Kidney (tissue), 22 donors: ENCODE measurements at places on chromosomes 4 and X.

- no peak for DNase-seq
Observed at GRCh38 chrX:13123857-13124345, 79.5 kb upstream of the FAM9C start.

DNA sequence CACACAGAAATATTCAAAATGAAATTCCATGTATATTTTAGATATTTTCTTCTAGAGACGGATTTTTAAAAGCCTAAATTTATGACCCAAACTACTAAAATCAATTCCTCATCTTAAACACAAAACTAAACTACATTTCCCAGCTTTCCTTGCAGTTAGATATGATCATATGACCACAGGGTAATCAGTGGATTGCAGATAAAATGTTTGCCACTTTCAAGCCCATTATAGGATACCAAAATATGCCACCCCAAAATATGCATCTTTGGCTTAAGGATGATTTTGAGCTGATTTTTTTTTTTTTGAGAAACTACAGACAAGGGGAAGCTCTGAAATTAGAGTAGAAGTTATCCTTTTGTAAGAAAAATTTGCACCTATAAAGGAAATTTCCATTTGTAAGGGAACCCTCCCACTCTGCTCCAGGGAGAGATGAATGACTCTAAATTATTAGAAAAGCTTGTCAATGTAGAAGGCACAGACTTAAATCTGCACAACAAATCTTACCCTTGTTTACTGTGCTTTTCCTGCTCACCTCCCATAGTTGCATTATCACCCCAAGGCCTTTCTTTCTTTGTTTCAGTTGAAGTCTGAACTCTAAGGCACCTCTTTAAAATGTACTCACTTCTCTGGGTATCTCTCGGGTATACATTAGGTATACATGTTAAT is 503.0 kb downstream of the PDHA2 start:
- DNase-seq, result no peak

DNA sequence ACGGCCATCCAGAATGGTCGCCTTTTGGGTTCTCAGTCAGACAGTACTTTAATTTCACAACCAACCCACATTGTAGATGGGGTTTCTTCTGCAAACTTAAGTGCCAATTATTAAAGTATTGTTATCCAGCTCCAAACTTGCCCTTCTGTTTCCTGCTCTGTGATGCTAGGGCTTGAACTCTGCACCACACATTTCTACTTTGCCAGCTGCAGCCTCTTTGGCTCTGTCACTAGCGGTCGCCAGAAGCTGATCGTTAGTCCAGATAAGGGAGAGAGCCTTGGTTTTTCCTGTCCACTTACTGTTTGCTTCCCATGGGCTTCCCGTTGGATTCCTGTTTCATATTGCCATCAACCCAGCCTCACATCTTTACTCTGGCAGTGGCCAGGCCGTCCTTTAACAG is 196.6 kb downstream of the ASB9 start:
- no peak for DNase-seq

DNA sequence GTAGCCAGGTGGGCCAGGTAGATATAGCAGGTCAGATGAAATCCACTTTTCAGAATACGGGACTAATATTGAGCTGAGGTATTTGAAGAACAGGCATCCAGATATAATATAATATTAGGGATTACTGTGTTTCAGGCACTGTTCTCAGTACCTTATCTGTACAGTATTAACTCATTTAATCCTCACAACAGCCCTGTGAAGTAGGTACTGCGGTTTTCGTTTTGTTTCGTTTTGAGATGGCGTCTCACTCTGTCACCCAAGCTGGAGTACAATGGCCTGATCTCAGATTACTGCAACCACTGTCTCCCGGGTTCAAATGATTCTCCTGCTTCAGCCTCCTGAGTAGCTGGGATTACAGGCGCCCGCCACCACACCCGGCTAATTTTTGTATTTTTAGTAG is 129.6 kb downstream of the IL1RAPL2 start:
- DNase-seq, result no peak

DNA sequence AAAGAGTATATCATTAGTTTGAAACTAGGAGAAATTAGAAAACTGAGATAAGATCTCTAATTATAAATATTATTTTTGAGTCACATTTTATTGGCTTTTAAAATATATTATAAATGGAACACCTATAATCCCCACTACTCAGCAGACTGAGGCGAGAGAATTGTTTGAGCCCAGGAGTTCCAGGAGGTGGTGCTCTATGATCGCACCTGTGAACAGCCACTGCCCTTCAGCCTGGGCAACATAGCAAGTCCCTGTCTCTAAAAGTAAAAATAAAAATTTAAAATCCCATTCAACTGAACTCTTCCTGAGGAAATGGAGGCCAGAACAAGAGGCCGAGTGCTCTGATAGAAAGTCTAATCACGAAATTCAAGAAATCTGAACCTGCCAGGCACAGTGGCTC is 6.3 kb upstream of the C4orf36 start:
- no peak for DNase-seq

DNA sequence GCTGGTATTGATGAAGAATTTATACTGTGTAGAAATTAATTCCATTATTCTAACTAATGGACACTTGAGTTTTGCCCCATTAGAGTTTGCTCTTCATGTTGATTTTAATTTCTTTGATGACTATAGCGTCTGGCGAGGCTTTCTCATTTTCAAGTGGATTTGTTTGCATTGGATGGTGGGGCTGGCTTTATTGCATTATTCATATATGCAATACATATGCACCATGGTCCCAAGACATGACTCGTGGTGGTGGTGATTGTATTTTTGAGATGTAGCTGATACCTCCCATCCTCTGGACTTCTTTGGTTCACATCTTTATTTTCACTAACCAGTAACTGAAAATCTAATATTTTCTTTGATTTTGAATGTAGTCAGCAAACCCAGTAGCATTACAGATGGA is 39.8 kb downstream of the PTTG2 start:
- DNase-seq, result no peak

- peak; percentile 25 for DNase-seq
Observed at GRCh38 chr4:93183576-93183975, 645.0 kb upstream of the ATOH1 start.

DNA sequence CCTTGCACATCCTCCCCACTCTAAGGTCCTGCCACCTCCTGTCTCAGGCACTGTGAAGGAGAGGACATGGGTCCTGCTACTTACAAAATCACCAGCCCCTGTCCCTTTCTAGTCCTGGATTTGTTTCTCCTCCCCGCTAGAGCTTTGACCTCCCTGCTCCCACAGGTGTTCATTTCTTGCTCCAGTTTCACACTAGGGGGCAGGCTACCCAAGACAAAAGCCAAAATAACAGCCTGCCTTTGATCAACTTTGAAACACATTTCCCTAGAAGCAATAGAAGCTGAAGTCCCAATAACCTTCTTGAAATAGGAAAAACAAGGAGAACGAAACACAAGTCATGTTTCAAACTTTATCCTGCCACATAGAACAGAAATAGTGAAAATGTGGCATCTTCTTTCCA is 164.4 kb downstream of the QDPR start:
- DNase-seq, result peak; percentile 77

GRCh38 chr4:167222099-167222498 is 12.2 kb downstream of the SPOCK3 start:
- peak; percentile 39 for DNase-seq

GRCh38 chrX:72057331-72057730 is 74.4 kb downstream of the RTL5 start:
- DNase-seq, result no peak

DNA sequence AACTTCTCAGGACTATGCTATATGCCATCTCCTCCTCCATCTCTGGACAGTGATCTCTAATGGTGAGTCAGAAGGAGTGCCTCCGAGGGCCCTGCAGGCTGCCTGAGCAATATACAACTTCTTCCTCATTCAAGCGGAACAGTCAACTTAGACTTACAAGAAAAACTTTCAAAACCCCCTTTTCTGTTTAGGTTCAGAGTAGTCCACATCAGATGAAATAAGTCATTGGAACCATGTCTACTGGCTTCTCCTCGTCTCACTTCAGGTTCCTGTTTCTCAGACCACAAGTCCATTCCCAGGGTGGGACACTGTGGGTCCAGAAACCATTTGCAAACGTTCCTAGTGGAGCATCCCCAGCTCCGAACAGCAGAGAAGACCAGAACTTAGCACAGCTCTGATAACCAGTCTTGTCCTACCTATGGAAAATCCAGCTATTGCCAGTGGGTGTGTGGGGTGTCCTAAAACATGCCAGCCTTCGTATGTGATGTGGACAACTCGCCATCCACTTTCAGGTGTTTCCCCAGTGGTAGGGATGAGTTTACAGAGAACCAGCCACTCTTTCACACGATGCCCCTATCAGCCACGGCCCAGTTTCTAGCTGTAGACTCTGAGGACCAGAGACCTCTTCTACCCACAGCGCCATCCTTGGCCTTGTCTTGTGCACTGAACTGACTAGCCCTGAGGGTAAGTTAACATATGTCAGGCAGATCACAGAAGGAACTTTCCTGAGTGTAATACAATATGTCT is 32.7 kb upstream of the NKRF start:
- no peak for DNase-seq

GRCh38 chr4:93865650-93866049 is 37.1 kb downstream of the ATOH1 start:
- DNase-seq, result no peak

- no peak for DNase-seq
Observed at GRCh38 chr4:75289914-75290582, 224.2 kb downstream of the RCHY1 start.

GRCh38 chrX:47311932-47312774 is 58.2 kb upstream of the ZNF157 start:
- DNase-seq, result peak; percentile 77

DNA sequence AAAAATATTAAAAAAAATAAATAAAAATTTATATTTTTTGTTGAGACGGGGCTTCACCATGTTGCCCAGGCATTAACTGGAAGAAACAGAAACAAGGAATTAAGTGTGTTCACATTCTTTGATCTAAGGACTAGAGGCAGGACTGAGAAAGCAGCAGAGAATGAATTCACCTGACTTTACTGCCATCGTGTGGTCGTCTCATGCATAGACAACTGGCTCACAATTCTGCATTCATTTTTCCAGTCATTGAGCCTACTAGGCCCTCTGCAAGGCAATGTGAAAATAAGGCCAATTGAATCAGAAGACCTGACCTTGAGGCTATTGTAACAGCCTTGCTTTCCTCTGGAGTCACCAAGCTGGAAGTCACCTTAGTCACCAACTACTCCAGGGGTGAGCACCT is 37.4 kb downstream of the LHFPL1 start:
- peak; percentile 75 for DNase-seq

GRCh38 chrX:139826065-139827044 is 106.5 kb downstream of the ATP11C start:
- DNase-seq, result no peak

GRCh38 chrX:72029483-72030411 is 102.0 kb downstream of the RTL5 start:
- DNase-seq, result no peak

- DNase-seq, result no peak
Observed at GRCh38 chr4:128452415-128452814, 164.8 kb upstream of the PGRMC2 start.

- DNase-seq, result no peak
Observed at GRCh38 chrX:152445926-152446325, 5.2 kb downstream of the GABRA3 start.

DNA sequence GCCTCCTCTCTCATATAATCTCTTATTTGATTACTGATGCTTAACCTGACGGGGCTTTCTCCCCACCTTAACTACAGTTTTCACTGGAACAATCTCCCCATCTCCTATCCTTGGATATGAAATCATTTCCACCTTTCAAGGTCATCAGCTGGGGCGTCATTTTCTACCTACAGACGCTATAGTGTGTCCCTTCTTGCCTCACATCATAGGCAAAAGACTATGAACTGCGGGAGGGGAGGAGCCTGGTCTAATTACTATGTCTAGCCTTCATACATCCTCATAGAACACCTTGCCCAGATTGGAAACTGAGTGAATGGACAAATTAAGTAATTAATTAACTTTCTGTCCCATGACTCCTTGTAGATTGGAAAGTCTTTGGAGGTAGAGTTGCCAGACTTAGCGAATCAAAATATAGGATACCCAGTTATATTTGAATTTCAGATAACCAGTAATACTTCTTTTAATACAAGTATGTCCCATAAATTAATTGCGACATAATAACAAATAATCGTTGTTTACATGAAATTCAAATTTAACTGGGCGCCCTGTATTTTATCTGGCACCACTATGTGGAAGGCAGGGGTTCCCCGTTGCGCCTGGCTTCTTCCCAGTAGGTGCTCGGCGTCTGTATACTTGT is 752 bp upstream of the ATP6AP2 start:
- DNase-seq, result no peak

DNA sequence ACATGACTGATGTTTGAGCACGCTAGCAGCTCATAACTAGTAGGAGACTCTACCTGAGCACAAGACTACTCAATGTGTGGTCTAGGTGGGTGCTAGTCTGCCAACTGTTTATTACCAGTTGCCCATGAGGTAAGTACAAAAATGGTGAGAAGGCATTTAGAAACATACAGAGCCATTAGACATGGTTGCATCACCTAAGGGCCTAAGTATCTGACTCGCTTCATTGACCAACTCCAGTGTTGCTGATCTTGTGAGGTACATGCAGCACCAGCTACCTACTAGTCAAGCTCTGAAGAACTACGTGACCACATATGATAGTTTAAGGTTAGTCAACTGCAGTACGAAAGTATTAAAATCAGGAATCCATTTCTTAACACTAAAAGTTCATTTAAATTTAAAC is 39.9 kb downstream of the APBB2 start:
- no peak for DNase-seq

DNA sequence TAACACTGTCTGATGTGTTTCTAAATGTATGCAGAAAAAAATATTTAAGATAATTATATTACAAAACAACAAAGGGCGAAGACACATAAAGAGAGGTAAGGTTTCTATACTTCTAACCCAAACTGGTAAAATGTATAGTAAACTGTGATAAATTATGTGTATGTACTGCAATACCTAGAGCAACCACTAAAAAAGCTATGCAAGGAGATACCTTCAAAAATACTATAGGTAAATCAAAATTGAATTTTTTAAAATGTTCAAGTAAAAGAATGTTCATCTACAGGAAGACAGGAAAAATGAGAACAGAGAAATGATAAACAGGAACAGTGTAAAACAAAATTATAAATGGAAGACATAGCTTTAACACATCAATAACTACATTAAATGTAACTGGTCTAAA is 27.3 kb upstream of the RAI2 start:
- DNase-seq, result no peak

- DNase-seq, result no peak
Observed at GRCh38 chr4:109296527-109296926, 5.9 kb downstream of the COL25A1 start.
